ENCODE measurements at places on chromosomes 5 and 9.

DNA sequence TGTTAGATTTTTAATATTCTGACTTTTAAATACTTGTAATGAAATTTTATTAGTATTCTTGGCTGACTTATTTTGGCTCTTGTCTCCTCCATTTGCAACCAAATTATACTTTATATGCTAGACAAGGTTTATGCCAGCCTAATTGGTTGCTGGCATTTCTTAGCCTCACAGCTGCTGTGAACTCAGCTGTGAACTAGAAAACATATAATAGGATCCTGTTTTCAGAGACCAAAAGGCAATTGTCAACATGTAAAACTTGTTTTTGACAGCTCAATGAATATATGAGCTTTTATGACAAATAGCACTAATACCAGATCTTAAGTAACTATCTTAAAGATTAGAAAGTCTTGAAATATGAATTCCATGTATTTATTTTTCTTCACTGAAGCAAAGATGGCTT lies 25.9 kb downstream of the KIF2A start:
- H3K27me3 ChIP-seq: no peaks in the 10 kb centered on the region
- H3K36me3 ChIP-seq: no peaks in the 10 kb centered on the region

DNA sequence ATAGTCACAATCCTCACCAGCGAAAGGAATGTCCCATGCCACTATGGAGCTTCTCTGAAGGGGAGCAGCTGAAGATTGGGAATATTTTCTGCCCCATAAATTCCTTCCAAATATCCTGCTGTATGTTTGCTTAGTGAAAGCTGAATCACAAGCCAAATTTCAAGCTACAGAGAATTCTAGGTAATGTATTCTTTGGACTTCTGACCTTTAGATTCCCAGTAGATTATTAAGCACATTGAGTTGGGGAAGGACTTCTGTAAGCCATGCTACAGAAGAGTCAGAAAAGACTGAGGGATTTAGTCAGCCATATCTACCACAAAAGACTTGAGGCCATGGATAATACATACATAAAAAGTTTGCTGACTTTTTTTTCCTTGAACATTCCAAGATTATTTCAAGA lies 1342.0 kb upstream of the NUDT12 start:
- no peak for DNase-seq
- H3K36me3 ChIP-seq: no peaks in the 10 kb centered on the region
- H3K27me3 ChIP-seq: no peaks in the 10 kb centered on the region
- H3K27ac ChIP-seq: no peak overlapping the region
- H3K4me3 ChIP-seq: no peak overlapping the region
- no peaks in the 10 kb centered on the region for H3K4me1 ChIP-seq

GRCh38 chr5:164504141-164504772 lies 998.8 kb downstream of the MAT2B start:
- H3K27me3 ChIP-seq: no peaks in the 10 kb centered on the region
- no peak overlapping the region for H3K27ac ChIP-seq
- no peaks in the 10 kb centered on the region for H3K36me3 ChIP-seq
- no peak for DNase-seq

DNA sequence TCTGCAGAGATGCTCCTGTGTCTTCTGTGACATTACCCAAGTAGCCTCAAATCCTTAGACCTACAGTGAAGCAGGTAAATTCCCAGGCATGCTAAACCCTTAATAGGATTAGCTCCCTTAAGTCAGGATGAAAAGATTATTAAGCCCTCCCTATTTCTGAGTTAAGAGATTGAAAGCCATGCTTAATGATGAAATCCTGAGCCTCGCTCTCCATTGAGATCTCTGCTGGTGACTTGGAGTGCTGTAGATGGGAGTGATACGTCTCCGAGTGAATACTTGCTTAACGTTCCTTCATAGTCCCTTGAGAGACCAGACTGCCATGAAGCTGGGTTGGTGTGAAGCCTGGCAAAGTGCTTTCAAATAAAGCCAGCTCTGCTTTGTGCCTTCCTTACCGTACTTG lies 34.2 kb downstream of the AOPEP start:
- DNase-seq: no peak
- H3K27me3 ChIP-seq: no peaks in the 10 kb centered on the region
- H3K36me3 ChIP-seq: peaks cover 10% of the 10 kb centered on the region

Measured in H1 (cell line).